HCT116 (cell line): ENCODE measurements at places on chromosomes 2 and 18.

DNA sequence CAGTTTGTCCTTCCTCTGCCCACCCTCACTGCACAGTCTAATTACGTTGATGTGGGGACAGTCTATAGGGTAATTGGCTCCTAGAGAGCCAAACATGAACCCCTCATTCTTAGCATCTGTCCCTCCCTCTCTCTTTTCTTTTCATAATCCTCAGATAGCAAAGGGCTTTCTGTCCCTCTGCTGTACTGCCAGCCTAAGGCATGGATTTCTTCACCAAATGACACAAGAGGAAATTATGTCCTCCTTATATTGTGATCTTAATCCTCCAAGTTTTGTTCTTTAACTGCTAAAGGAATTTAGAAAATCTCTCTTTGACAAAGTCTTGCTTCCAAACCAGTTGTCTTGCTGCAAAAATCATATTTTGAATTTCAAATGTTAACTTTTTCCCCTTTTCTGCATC is 18.5 kb downstream of the ANTXR1 start:
- H3K36me3 ChIP-seq, result no peaks in the 10 kb centered on the region
- no peak overlapping the region for H3K27ac ChIP-seq
- H3K4me1 ChIP-seq, result no peaks in the 10 kb centered on the region
- no peak for DNase-seq

DNA sequence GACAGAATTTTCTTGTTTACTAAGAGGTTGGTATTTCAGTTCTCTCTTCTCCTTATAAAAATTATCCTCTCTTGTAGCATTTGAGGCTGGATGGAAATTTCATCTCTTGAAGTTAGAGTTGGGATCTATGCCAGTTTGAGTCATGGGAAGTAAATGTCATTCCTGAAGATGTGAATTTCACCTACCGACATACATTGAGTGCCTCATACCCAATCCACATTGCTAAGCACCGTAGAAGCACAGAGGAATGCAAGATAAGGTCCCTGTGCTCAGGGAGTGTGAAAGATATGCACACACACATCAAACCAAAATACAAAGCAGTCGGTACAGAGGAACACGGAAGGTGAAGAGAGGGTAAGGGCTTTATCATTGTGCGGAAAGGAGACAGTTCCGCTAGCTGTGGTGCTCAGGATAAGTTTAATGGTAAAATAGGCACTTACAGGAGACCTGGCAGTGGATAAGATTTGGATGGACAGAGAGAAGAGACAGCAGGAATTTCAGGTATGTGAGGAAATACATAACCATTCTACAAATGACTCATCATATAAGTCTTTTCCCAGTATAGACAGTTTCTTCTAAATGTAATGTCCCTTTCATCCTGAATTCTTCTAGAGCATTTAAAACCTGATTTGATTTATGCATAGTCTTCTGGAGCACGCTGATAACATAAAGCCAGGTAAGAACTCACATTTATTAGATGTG is 205.3 kb upstream of the ST6GAL2 start:
- H3K27ac ChIP-seq, result no peak overlapping the region
- no peaks in the 10 kb centered on the region for H3K27me3 ChIP-seq
- H3K4me1 ChIP-seq, result no peaks in the 10 kb centered on the region
- DNase-seq, result no peak
- H3K36me3 ChIP-seq, result no peaks in the 10 kb centered on the region

DNA sequence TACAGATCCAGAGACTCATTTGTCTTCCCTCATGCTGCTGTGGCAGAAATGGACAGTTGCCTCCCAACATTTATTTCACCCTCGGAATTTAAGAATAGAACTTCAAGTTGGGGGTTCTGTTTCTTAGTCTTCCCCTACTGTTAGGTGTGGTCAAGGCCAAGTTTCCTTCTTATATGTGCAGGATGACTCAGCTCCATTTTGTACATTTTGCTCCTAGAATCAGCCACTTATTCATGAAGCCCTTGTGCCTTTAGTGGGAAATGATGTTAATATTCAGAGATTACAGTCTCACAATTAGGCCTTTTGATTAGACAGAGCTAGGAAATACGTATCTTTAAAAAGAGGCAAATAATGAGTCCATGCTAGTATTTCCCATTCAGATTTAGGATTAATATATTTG is 46.2 kb upstream of the ELOA2 start:
- no peak for DNase-seq
- no peak overlapping the region for H3K27ac ChIP-seq
- H3K4me1 ChIP-seq, result no peaks in the 10 kb centered on the region
- H3K4me3 ChIP-seq, result no peak overlapping the region
- H3K27me3 ChIP-seq, result no peaks in the 10 kb centered on the region
- no peaks in the 10 kb centered on the region for H3K36me3 ChIP-seq

GRCh38 chr2:177147093-177147694 is 65.4 kb upstream of the HNRNPA3 start:
- no peak for DNase-seq
- H3K4me1 ChIP-seq, result peaks cover 8% of the 10 kb centered on the region
- no peaks in the 10 kb centered on the region for H3K36me3 ChIP-seq
